Left kidney (tissue), 8 donors: ENCODE measurements at places on chromosomes 7 and 10. TPM values are rescaled to one million over a fixed set of nuclear protein-coding genes. Genes with fewer than 3 reads are reported as not detected.

The ASZ1 gene
- not detected for polyA plus RNA-seq

GRCh38 chr10:89238956-89239644 is 12.5 kb downstream of the LIPA start:
- no peak for DNase-seq

GRCh38 chr10:78365694-78366093 is 332.0 kb downstream of the RPS24 start:
- peak; percentile 80 for DNase-seq

GRCh38 chr7:47046949-47047348 is 535.0 kb downstream of the TNS3 start:
- no peak for DNase-seq

The SAMD9 gene
- 5.6 TPM for polyA plus RNA-seq

The CPA1 gene
- 1.9 TPM for polyA plus RNA-seq

DNA sequence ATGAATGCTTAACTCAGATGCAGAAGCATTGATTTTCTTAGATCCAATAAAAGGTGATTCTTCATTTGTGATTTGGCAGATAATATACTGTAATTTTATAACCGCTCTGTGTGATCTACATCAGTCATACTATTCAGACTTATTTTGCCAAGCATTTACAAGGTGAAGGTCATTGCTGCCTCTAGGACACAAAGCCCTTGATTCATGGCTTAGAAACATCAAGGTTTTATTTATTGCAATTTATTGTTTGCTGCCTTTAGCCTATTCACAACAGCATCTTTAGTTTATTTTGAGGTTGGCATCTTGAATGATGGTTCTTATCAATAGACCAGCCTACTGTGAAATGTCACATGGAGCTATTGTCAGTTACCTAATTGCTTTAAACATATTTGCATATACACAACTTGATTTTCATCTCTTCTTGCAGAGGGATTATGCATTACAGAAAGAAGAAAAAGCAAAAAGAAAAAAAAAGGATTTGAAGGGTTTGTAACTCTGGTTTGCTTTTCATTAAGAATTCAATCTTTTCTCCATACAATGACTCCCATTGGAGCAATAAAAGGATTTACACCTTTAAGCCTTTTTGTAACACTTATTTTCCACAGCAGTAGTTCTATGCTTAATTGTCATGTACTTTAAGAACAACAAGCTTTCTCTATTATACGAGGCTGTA is 1371.6 kb upstream of the CELF2 start:
- no peak for DNase-seq

The GPR158 gene
- 0.27 TPM for polyA plus RNA-seq

The CYP2E1 gene
- polyA plus RNA-seq: 2.8 TPM

The LIPJ gene
- 0.10 TPM for polyA plus RNA-seq

The CCDC186 gene
- 33.9 TPM for polyA plus RNA-seq

- no peak for DNase-seq
Observed at GRCh38 chr7:104767826-104768536, 246.0 kb upstream of the KMT2E start.

DNA sequence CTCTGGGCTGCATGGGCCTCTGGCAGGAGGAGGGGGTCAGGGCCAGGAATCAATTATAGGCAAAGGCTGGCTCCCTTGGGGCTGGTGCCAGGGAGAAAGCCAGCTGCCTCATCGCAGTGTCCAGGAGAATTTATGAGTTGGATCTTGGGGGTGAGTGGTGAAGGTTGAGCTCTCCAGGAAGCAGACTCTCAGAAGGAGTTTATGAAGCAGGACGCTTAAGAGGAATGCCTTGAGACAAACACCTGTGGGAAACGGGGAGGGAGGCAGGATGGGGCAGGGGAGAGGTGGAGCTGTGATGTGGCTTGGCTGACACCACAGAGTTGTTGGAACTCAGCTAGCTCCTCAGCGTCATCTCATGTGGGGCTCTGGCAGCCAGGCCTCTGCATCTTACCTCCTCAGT is 428.5 kb downstream of the RPS24 start:
- no peak for DNase-seq

GRCh38 chr7:49088017-49088416 is 163.7 kb downstream of the CDC14C start:
- DNase-seq: no peak

DNA sequence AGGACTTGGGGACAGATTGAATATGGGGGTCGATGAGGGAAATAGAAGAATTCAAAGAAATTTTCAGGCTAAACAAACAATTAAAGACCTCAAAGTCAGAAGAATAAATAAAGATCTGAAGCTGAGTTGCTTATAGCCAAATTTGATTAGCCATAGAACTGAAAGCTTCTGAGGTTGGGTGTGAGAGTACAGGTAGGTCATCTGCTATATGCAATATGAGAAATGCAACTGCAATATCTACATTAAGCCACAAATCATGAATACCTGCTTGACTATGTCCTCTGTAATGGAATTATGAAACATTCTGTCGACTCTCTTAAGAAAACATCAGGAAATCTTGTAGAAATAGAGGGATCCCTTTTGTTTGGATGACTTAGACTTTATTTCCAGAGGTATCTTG is 192.1 kb upstream of the PCDH15 start:
- DNase-seq: no peak

DNA sequence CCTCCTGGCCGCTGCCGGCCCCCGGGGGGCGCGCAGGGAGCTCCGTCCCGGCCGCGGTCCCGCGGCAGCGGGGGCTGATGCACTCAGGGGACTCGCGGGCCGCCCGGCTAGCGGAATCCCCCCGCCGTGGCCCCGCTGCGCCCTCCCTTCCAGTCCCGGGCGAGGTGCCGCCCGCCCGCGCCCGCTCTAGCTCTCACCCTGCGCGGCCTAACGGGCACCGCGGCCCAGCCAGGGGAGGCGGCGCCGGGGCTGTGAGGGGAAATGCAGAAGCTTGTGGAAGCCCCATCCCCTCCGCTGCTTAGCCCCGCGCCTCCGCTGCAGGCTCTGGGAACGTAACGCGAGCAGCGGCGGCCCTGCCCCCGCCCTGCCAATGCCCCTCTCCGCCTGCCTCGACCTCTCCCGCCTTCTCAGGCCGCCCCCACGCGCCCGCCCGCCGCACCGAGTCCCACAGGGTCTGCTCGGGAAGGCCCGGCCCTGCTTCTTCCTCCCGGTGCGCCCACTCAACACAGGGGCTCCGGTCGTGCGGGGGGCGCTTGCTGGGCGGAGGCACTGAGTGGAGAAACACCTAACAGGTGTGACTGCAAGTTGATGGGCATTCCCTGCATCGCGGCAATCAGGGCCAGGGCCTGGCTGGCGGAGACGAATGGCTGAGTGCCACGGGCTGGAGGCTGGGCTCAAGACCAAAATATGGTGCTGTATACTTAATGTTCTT is 384 bp upstream of the TMEM229A start:
- peak; percentile 12 for DNase-seq
